A549 treated with AZD2906 at 1 μM for 4 hours (cell line): ENCODE measurements at places on chromosomes 11 and 22. TPM values are rescaled to one million over a fixed set of nuclear protein-coding genes. Genes with fewer than 3 reads are reported as not detected.

The SAC3D1 gene
- 35.4 to 58.5 TPM (median 57.6 TPM) in 5 replicates for total RNA-seq

The ENTHD1 gene
- total RNA-seq, result not detected in 5 replicates

The PATE4 gene
- total RNA-seq, result not detected in 5 replicates

The GLYAT gene
- total RNA-seq, result not detected in 5 replicates
